Neural crest cell (in vitro differentiated cells): ENCODE measurements at places on chromosomes 2 and 18. TPM values are rescaled to one million over a fixed set of nuclear protein-coding genes. Genes with fewer than 3 reads are reported as not detected.
A peak's percentile ranks its signal among the peaks of the same experiment; 100 is the strongest.

The GATA6 gene
- not detected in 2 replicates for total RNA-seq

The RANBP2 gene
- total RNA-seq = 73.8 and 73.9 TPM in 2 replicates

The TMEM169 gene
- total RNA-seq = 29.7 and 34.8 TPM in 2 replicates

The AMER3 gene
- total RNA-seq = 1.3 and 1.4 TPM in 2 replicates

GRCh38 chr2:160603771-160604510, 110.3 kb upstream of the RBMS1 start:
- no peak for DNase-seq
- no peak overlapping the region for H3K27ac ChIP-seq
- no peaks in the 10 kb centered on the region for H3K36me3 ChIP-seq

GRCh38 chr2:41027095-41027494, 575.2 kb upstream of the SLC8A1 start:
- no peak for DNase-seq
- no peaks in the 10 kb centered on the region for H3K27me3 ChIP-seq
- no peaks in the 10 kb centered on the region for H3K4me1 ChIP-seq
- no peaks in the 10 kb centered on the region for H3K36me3 ChIP-seq
- H3K27ac ChIP-seq = no peak overlapping the region

DNA sequence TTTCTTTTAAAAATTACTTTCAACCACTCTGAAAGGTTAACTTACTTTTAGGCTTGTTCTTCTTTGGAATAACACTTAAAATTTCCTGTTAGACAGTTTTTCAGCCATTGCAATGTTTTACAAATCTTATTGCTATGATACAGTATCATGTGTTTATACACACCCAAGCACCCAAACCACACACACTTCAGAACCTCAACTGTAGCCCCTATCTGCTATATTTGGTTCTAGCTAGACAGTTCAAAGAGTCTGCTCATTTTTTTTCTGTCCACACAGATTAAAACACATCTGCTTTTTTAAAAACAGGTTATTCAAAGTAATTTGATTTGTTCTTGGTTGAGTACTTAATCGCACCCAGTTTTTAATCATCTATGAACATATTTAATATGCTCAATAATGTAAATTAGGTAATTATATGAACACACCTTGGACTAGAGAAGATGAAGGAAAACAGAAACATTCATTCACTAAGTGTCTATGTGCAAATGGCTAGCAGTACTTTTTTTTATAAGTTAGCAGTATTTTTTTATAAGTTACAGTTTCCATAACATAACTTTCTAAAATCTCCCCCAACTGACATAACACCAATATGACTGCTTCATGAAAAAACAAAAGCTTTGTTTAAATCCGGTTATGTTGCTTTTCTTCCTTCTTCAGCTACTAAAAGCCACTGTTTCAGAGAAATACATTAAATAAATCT, 17.6 kb downstream of the FBXO11 start:
- H3K27ac ChIP-seq = no peak overlapping the region
- peaks cover 7% of the 10 kb centered on the region for H3K36me3 ChIP-seq
- no peaks in the 10 kb centered on the region for H3K27me3 ChIP-seq
- DNase-seq = no peak

DNA sequence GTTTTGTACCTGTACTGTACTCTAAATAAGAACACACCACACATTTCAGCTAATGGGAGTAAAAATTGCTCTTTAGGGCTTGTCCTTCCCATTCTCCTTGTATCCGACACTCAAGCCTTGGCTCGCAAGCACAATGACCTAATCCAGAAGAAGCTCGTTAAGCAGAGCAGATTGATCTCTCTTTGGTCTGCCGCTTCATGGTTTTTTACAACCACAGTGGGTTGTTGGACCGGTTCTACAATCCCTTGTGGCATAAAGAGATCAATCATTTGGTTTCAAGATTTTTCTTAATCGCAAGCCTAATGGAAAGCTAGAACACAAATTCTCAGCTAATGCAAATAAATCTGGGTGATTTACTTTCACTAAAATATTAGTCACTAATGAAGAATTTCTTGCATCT, 662.1 kb downstream of the LRP1B start:
- DNase-seq = no peak
- H3K4me1 ChIP-seq = no peaks in the 10 kb centered on the region
- no peaks in the 10 kb centered on the region for H3K36me3 ChIP-seq
- H3K4me3 ChIP-seq = no peak overlapping the region
- no peak overlapping the region for H3K27ac ChIP-seq
- H3K27me3 ChIP-seq = no peaks in the 10 kb centered on the region

DNA sequence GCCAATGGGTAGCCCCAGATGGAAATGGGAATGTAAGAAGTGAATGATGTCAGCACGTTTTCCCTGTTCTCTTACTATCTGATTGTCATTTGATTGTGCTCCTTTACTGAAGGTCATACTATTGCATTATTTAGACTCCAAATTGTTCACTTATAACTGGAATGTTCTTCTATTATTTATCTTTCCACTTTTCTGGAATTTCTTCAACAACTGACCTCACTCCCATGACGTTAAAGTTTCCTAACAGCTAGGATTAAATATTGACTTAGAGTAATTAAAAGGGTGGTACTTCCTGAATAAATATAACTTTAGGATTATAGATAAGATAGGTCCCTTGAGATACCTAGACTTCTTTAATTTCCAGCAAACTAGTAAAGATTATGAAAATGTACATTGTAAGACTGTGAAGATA, 10.9 kb upstream of the GULP1 start:
- no peak for DNase-seq
- H3K27me3 ChIP-seq = peaks cover 6% of the 10 kb centered on the region
- H3K4me3 ChIP-seq = no peak overlapping the region
- no peaks in the 10 kb centered on the region for H3K36me3 ChIP-seq
- H3K4me1 ChIP-seq = peaks cover 8% of the 10 kb centered on the region

DNA sequence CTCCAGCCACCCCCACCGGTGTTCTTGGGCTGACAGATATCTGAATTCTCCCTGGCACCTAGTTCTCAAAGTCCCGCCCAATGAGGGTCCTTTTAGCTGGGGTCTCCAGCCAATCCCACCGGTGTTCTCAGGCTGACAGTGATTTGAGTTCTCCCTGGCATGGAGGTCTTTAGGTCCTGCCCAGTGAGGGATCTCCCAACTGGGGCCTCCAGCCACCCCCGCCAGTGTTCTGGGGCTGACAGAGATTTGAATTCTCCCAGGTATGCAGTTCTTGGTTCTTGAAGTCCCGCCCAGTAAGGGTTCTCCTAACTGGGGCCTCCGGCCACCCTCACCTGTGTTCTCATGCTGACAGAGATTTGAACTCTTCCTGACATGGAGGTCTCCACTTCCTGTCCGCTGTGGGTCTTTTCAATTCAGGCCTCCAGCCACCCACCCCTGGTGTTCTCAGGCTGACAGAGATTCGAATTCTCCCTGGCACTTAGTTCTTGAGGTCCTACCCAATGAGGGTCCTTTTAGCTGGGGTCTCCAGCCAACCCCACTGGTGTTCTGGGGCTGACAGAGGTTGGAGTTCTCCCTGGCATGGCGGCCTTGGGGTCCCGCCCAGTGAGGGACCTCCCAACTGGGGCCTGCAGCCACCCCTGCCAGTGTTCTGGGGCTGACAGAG, 154.6 kb downstream of the ANKRD36 start:
- no peak for DNase-seq
- H3K4me1 ChIP-seq = no peaks in the 10 kb centered on the region
- H3K4me3 ChIP-seq = no peak overlapping the region
- peaks cover 7% of the 10 kb centered on the region for H3K36me3 ChIP-seq

DNA sequence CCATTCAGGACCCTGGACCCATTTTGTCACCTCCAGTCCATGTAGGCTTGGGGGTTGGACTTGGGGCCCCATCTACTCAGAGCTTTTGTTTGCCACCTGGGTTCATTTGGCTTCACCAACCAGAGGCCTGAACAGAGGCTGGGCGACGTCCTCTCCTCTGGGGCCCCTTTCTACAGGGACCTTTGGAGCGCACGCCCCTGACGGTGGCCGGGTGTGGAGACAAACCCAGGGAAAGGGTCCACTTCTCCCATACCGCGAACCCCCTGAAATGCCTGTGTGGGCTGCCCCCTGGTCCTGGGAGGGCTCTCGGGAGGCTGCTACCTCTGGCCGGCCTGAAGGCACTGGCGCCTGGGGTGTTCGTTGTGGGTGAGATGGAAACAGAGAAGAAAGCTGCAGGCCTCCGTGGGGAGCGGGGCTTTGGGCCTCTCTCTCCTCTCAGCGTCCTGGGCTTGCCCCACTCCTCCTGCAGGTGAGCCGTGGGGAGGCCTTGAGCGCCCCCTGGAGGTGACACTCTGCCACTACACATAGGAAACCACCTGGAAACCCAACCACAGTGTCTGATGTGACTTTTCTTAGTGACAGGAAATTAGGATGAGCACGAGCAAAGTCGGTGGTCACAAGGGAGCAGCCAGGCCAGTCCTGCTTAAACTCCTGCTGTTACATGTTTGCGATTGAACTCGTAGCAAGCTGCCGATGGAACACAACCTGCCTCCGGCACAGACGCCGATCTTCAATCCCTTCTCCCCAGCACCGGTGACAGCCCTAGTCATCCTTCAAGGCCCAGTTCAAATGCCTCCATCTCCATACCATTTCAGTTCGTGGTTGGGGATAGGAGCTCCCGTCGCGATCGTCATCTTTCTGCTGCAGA, 12.0 kb upstream of the NTSR2 start:
- DNase-seq = peak; percentile 59
- peaks cover 20% of the 10 kb centered on the region for H3K27me3 ChIP-seq
- H3K36me3 ChIP-seq = no peaks in the 10 kb centered on the region
- peak overlapping the region; percentile 37 for H3K27ac ChIP-seq

DNA sequence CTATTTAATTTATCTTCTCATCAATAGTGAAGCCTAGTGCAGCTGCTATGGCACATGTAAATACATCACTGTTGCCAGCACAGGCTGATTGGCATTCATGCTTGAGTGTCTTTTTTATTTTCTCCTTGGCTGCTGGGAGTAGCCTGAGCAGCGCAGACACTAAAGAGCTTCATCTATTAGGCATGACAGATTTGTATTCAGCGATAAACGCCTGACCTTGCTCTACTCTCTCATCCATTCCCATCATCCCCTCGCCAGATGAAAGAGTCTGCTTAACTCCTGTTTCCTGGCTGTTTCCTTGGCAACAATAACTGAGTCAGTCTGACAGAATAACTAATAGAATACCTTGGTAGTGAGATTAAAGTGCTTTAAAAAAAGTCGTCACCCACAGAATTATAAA, 753.6 kb downstream of the DCC start:
- peaks cover 13% of the 10 kb centered on the region for H3K4me1 ChIP-seq
- no peak overlapping the region for H3K4me3 ChIP-seq
- no peak for DNase-seq
- H3K36me3 ChIP-seq = no peaks in the 10 kb centered on the region

DNA sequence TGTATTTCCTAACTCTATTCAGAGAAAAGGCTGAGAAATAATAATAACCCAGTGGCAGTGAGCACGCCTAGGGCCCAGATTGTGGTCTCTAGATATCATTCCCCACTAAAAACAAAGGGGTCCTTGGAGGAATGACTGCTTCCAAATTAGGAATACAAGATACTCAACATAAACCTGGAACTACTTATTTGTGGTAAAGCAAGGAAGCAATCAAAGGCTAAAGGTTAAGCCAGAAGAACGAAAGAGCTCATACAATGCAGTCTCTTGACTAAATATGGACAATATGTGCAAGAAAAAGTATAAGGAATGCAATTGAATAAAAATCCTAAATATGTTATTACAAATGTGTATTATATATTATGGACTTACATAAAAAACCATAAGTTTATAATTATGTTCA, 253.5 kb upstream of the NRP2 start:
- no peak overlapping the region for H3K27ac ChIP-seq
- H3K27me3 ChIP-seq = no peaks in the 10 kb centered on the region
- DNase-seq = no peak
- H3K36me3 ChIP-seq = no peaks in the 10 kb centered on the region
- H3K4me3 ChIP-seq = no peak overlapping the region
- H3K4me1 ChIP-seq = no peaks in the 10 kb centered on the region

- DNase-seq = peak; percentile 28
- H3K4me1 ChIP-seq = peaks cover 55% of the 10 kb centered on the region
These were observed 1.1 kb downstream of the TMEM18 start for GRCh38 chr2:675982-676646.
